ENCODE measurements at places on chromosomes 5 and 9.

- no peak for DNase-seq
Observed at GRCh38 chr5:94544875-94545547, 73.4 kb downstream of the KIAA0825 start.

- DNase-seq: no peak
Observed at GRCh38 chr9:92140754-92141143, 25.5 kb upstream of the SPTLC1 start.

- no peak for DNase-seq
Observed at GRCh38 chr5:132557478-132558172, 848 bp downstream of the RAD50 start.

DNA sequence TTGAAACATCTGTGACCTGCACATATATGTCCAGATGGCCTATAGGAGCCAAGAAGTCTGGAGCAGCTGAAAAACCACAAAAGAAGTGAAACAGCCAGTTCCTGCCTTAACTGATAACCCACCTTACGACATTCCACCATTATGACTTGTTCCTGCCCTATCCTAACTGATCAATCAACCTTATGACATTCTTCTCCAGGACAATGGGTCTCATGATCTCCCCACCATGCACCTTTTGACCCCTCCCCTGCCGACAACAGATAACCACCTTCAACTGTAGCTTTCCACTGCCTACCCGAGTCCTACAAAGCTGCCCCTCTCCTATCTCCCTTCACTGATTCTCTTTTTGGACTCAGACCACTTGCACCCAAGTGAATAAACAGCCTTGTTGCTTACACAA is 233.8 kb downstream of the CCDC171 start:
- DNase-seq: no peak

- no peak for DNase-seq
Observed at GRCh38 chr5:154648706-154649105, 106.5 kb upstream of the LARP1 start.

- DNase-seq: no peak
Observed at GRCh38 chr9:129739432-129739831, 13.4 kb downstream of the PTGES start.

GRCh38 chr5:175517824-175518450 is 39.6 kb downstream of the SFXN1 start:
- DNase-seq: no peak

GRCh38 chr9:114413861-114414301 is 26.1 kb upstream of the AKNA start:
- DNase-seq: no peak

DNA sequence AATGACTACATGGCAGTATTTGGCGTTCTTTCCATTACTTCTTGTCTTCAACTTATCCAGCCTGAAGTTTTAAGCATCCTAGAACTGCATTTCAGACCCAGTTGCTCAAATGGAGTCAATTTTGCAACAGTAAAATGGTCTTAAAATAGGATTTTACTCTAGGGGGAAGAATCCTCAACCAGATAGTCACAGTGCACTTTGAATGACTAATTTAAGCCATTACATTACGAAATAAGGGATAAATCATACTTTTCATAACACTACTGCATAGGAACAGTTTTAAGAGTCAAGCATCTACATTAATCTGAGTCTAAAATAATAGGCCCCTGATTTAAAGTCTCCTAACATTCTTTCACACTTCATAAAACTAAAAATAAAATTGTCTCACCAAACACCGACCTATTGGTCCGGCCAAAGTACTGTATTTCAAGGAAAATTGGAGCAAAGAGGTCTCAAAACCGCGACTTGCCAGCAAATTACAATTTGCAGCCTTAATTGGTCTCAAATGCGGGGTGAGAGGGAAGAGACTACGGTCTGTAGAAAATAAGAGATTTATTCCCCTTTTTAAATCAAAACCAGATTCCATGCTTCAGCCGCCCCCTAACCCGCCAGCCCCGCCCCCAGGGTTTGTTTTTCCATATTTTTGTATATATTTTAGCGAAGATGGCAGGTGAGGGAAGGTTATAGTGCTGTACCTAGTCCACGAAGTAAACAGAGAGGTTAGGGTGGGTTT is 1.2 kb upstream of the SMARCA2 start:
- DNase-seq: no peak

DNA sequence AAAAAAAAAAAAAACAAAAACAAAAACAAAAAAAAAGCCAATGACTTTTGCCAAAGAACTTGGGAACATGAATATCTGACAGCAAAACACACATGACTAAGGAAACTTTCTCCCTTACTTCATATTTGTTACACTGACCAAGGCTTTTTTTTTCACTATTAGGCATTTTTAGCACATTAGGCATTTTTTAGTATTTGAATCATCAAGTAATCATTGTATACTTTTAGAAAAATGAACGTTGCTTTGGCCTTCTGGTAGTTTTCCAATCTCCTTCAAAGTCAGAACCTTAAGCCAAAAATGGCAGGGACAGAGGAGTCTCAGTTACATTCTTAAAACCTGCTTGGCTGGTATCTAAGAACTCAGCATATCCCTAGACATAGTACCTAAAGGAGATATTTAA is 19.3 kb downstream of the NREP start:
- no peak for DNase-seq

DNA sequence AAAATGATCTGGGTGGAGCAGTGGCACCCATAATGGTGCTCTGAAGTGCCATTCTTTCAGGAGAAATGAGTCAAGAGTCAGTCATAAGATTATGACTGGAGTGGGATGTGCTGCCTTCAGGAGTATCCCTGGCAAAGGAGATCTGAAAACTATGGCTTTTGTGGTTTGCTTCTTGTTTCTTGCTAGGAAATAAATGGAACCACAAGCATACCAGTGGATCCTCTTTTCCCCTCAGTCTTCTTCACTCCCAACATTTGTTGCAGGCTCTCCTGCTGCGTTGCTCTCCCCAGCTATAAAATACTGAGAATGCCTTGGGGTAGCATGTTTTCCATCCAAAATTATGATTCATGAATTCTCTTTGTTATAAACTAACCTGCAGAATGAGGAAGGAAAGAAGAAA is 199.1 kb downstream of the NNT start:
- DNase-seq: no peak

- DNase-seq: no peak
Observed at GRCh38 chr5:134892926-134893325, 12.0 kb upstream of the PCBD2 start.

DNA sequence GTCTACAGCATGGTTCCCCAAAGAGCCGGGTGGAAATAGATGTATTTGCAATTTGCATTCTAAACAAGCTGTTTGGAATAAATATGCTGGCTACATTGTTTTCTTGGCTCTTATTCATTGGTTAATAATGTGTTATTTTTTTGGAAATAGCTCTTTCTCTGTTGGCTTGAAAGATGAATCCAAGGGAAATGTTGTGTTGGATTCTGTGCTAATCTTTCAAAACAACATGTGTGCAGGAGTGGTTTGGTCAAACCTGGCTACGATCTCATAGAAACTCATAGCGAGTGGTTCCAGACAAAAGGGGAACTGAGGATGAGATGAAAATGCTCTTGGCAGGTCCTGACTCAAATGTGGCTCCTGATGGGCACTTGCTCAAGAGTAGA is 63.7 kb upstream of the CXCL14 start:
- no peak for DNase-seq

GRCh38 chr5:34585601-34586104 is 70.5 kb upstream of the RAI14 start:
- DNase-seq: peak; percentile 53

DNA sequence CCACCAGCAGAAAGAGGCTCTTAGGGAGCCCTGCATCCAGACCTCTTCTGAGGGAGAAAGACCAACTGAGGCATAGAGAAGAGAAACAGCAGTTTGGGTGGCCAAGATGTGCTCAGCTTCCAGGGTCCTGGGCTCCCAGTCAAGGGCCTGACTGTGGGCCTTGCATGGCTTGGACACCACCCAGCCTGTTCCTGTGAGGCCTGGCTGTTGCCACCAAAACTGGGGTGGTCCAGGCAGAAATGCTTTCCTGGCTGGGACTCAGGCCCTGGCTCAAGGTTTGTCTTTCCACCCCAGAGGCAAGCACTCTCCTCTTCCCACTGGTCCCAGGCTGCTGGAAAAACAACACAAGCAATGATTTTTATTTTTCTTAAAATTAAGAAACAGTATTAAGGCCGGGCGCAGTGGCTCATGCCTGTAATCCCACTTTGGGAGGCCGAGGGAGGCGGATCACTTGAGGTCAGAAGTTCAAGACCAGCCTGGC is 13.3 kb downstream of the MYOZ3 start:
- DNase-seq: no peak

GRCh38 chr9:4680173-4680525 is 780 bp downstream of the CDC37L1 start:
- DNase-seq: no peak

GRCh38 chr5:9615331-9615730 is 14.8 kb downstream of the TAS2R1 start:
- no peak for DNase-seq

- DNase-seq: no peak
Observed at GRCh38 chr9:134545543-134546245, 95.9 kb upstream of the COL5A1 start.

DNA sequence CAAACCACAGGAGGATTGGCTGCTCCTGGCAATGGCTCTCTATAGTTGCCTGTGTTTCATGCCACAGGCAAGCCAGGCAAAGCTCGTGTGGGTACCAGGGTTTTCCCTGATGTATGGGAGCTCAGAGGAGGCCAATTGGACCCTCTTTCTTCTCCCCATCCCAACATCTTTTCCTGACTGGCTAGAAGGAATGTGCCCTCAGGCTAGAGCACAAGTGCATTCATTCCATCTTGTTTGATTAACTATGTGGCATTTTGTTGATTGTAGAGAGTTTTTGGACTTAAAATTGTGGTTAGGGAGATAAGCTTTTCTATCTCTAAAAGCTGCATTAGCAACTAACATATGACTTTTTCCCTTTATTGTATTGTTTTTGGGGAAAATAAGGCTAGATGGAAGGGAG is 561.3 kb downstream of the PSAT1 start:
- no peak for DNase-seq

DNA sequence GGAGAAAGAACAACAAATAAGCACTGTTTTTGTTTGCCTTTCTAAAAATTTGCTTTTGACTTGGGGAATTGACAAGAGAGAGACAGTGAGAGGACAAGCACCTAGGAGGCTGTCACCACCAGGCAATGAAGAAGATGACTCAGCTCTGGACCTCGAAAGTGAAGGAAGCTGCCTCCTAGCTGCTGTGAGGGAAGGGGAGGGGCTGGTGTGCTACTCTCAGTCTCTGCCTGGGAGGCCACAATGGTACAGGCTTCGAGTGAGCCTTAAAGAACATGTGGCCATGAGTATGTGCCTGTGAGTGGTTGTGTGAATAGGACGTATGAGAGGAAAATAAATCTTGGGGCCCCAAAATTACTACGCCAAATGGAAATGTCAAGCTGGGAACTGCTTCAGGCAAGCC is 7.1 kb upstream of the PLK2 start:
- DNase-seq: no peak

- DNase-seq: no peak
Observed at GRCh38 chr9:14071484-14071883, 242.5 kb downstream of the NFIB start.

DNA sequence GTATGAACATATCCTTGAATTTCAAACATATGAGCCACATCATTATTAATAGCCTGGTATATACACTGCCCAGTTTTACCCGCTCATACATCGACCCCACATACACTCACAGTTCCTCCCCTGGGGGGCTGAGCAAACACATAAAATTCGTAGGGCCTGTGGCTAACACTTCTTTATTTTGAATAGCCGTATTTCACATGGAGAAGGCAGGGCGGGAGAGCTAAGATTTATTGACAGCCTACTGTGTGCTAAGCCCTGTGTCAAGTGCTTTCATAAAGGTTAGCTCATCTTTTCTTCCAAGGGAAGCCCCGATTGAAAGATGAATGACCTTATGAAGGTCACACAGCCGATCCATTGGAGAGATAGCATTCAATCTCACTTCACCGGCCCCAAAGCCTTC is 134.4 kb downstream of the ENC1 start:
- DNase-seq: no peak

DNA sequence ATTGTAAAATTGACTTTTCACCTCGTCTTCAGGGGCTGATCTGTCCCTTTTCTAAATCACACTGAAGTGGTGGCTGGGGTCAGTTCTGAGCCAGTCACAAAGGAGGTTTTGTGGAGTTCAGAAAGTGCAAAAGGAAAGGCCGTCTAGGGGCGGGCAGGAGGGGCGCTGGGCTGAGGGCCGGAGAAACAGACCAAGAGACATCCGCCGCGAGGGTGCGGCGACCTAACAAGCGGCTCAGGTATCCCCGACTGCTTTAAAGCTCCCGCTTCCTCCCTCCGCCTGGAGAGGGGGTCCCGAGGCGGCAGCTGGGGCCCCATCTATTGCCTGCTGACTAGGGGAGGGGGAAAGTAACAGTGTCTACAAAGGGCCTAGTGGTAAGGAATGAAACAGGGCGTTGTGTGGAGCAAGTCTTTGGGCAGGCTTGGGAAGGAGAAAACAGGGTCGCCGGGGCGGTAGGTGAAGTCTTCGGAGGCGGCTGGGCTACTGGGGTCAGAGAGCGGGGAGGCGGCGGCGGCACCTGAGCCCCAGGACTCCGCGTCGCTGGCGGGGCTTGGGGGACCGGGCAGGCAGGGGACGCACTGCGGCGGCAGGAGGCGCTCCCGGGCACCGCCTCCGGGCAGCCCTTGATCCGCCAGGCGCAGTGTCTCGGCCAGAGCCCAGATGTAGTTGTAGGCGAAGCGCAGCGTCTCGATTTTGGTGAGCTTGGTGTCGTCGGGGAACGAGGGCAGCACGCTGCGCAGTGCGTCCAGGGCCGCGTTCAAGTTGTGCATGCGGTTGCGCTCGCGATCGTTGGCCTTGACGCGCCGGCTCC is 950 bp downstream of the NEUROG1 start:
- no peak for DNase-seq

GRCh38 chr5:5667136-5667554 is 244.7 kb downstream of the ICE1 start:
- no peak for DNase-seq

DNA sequence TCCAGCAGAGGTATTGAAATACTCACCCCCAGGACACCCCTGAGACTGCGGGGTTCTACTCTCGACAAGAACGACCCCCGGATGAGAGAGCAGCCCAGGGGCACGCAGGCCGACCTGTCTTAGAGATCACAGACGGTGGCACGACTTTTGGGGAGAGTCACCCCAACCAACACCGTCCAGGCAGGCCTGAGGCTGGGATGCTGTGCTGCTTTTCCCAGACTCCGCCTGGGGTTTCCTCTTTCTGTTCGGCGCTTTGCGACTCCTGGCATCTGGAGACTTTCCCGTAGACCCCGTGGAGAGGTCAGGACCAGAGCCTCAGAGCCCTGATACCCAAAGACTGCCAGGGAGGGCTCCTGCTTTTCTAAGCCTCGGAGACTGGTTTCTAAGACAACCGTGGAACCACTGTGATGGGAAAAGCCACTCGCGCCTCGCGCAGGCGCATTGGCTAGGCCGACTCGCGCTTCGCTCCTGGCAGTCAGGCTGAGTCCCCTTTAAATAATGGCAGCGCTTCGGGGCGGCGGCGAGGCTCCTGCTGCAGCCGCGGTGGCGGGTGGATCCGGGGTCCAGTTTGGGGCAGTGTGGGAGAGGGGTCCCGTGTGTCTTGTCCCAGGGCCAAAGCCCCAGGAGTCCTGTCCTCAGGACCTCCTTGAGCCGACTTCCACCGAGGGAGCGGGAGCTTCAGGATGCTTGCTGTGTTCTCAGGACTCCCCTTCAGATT is 484.0 kb downstream of the SPATA31A7 start:
- DNase-seq: no peak

- no peak for DNase-seq
Observed at GRCh38 chr5:6634306-6634705, 1.1 kb downstream of the SRD5A1 start.

GRCh38 chr9:94714494-94714893 is 12.0 kb upstream of the AOPEP start:
- no peak for DNase-seq

- DNase-seq: no peak
Observed at GRCh38 chr9:4666042-4666699, at the start of gene SPATA6L. SPATA6L (minus strand) TSS chr9:4666480; CDS start chr9:4666250, 230 bp downstream.
